Right hindlimb (tissue), 1 donor: ENCODE measurements at places on chromosomes 11 and 22.
A peak's percentile ranks its signal among the peaks of the same experiment; 100 is the strongest.

DNA sequence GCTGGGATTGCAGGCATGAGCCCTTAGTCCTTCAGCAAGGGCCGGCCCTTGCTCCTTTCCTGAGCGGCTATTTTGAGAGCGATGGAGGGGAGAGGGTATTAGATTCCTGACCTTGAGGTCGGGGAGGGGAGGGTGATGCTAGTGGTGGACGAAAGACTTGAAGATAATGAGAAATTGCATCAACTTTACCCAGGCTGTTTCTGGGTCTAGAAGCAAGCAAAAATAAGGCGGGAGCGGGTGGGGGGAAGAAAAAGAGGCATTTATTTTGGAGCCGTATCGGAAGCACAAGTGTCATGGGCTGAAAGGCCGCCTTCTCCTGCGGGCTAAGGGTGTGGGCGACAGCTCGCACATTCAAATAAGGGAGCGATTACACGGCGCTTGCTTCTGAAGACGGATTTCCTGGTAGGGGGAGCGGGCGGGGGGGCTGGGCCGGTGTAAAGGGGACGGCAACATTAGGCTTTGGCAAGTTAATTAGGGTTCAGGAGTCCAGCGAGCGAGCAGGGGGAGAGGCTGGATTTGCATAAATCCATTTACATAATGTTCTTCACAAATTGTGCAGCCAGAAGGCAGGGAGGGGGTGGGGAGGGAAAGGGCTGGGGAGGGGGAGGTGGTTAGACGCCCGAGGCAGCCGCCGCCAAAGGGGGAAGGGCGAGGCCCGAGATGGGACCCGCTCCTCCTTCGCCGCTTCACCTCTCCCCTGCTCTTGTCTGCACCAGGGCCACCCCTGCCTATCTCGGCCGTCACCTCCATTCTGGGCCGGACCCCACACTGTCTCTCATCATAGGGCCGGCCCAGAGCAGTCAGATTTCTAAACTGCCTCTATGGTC is 245.9 kb downstream of the MIAT start:
- DNase-seq, result no peak

- DNase-seq, result no peak
Measured at GRCh38 chr22:31160328-31160978, 471 bp downstream of the RNF185 start.

GRCh38 chr22:48920776-48921241 is 906.9 kb downstream of the BRD1 start:
- no peak for DNase-seq

DNA sequence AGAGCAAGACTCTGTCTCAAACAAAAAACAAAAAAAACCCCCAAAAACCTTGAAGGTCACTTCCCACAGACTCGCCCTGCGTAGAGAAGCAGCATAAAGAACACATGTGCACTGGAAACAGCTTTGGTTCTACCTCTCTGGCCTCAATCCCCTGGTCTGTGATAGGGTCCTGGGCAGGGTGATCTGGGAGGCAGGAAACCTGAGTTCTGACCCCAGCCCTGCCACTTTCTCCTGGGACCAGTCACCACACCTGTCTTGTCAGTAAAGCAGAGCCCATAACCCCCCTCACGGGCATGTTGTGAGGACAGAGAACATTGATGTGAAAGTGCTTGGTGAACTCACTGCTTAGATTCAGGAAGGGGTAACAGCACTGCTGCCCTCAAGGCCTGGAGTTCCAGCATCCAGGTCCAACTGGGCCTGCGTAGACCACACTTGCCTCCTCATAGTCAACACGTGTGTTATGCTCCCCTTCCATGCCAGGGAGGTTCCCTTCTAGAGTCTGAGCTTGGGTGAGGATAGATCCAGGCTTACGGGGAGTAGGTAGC is 11.4 kb downstream of the UCP2 start:
- DNase-seq, result no peak

GRCh38 chr11:2766166-2766565 is 66.4 kb upstream of the KCNQ1OT1 start:
- no peak for DNase-seq

DNA sequence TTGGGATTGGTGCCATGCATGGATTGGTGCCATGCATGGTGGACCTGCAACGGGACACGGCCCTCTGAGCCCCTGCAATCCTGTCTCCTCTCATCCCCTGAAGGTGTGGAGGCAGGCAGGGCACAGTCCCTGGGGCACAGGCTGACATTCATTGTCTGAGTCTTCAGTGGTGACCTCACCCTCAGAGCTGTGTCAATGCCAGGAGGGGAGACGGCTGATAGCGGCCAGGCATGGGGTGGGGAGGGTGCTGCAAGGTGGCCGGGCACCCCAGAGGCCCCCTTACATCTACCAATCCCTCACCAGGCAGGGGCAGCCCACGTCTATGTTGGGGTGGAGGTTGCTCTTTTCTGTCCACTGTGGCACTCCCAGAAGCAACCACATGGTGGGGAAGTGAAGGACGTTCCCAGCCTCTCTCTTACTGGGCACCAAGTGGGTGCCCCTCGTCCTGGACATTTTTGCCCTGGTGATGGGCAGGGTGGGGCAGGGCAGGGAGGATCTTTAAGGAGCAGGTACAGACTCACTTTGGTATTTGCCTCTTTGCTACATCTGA is 47.6 kb downstream of the NECTIN1 start:
- DNase-seq, result no peak

DNA sequence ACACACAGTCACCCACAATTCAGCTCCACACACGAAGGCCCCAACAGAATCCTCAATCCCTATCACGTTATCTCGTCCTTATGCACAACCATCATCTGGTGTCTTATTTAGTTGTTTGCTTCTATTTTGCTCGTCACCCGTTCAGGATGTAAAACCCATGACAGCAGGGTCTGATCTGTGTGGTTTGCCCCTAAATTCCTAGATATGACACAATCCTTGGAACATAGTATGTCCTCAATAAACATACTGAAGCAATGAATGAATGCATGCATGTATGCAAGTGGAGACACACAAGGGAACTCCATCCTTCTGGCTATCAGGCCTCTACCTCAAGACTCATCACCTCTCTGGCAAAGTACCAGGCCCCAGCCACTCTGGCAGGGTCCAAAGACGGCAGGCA is 20.2 kb downstream of the STARD10 start:
- DNase-seq, result no peak

- no peak for DNase-seq
Measured at GRCh38 chr11:59847626-59848025, 2.3 kb upstream of the CBLIF start.

DNA sequence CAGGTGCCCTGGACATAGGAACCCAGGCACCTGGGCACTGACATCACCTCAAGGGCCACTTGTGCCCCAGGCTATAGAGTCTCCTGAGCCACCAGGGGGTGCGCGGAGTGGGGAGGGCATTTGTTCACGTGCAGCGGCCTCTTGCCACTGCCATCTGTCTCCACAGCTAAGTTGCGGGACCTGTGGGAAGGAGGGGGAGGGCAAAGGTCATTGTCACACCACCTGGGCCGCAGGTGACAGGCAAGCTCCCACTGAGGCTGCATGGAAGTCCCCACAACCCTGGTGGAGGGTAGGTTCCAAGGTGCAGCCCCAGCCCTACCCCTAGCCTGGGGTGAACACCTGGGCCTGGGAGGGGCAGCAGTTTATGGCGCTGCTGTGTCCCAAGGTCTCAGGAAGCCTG is 79.5 kb downstream of the PIWIL3 start:
- no peak for DNase-seq

DNA sequence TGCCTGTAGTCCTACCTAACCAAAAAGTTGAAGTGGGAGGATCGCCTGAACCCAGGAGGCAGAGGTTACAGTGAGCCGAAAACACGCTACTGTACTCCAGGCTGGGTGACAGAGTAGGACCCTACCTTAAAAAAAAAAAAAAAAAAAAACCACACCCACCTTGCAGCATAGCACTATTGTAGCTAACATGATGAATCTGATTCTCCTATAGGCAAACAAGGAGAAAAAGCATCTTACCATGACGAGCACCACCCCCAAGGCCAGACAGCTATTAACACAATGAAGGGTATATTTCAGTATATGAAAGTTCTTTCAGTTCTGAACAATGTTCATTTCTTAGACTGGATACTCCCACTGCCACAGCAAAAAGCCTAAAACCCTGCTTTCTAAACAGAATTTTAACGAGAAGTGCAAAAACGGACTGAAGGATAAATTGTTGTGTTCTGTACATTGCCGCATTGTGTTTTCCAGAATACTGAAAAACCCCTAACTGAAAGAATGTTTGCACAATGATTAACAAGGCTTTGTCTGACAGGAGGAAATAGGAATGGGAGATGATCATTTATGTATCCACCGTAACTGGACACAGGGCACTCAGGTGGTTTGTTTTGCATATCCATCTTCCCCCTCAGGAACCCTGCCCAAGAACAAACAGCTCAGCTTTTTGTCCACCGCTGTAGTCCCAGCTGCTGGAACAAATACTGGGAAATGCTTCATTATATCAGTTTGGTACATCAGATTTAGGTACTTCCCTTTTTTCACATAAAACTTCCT is 8.9 kb downstream of the PISD start:
- DNase-seq, result no peak

DNA sequence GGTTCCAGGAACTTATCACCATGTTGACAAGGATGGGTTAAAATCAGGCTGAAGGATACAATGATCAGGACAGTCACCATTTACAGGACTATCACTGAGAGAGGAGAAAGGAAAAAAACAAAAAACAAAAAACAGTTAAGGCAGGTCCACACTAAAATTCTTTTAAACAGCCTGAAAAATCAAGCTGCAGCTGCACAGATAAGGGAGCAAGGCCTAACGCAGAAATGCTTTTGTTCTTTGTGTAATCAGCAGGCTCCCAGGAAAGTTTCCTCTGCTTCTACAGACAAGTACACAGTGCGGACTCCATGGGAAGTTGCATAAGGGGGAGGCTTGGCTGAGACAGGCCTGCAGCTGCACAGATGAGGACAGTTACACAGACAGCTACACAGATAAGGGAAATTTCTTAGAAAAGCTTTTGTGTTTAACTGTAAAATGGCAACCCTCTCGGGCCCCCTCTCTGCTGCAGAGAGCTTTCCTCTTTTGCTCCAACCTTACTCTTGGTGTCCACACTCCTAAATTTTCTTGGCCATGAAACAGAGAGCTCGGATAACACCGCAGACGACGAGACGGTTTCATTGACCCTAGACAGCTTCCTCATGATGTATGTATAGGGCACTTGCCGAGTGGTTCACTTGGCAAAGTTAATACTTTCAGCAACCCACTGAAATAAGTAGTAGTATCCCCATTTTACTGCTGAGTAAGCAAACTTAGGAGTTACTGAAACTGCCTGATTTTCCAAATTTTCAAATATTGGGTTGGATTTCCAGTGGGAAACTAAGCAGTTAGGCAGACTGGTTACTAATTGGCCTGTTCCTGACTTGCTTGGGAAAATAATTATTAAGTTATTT is 45.5 kb downstream of the PIWIL3 start:
- peak; percentile 77 for DNase-seq

DNA sequence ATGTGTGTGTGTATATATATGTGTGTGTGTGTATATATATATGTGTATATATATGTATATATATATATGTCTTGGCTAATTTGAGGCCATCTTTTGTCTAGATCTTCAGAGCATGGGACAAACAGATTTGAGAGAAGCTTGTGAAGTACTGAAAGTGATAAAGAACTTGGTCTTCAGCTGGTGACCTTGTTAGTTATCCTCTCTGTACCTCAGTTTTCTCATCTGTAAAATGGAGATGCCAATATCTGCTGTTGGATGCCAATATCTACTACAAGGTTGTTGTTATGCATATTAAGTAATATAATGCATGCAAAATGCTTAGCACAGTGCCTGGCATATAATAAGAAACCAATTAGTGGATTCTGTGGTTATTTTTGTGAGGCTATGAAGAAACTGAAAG is 2.5 kb upstream of the FEZ1 start:
- DNase-seq, result no peak

DNA sequence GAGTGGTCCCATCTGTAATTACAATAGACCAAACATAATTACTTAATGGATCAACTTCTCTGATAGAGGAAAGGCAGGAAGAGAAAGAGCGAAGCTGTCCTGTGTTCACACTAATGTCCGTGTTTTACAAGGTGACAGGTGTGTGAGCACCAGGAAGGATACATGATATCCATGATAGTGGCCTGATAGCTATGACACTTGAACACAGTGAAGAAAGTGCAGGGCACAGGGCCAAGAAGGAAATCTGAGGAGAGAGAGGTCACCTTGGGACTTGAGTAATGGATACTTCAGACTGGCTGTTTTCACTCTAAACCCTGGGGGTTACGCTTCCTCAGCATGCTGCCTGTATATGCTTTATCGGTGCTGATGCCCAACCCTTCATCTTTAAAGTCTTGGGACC is 29.4 kb downstream of the TUB start:
- no peak for DNase-seq

DNA sequence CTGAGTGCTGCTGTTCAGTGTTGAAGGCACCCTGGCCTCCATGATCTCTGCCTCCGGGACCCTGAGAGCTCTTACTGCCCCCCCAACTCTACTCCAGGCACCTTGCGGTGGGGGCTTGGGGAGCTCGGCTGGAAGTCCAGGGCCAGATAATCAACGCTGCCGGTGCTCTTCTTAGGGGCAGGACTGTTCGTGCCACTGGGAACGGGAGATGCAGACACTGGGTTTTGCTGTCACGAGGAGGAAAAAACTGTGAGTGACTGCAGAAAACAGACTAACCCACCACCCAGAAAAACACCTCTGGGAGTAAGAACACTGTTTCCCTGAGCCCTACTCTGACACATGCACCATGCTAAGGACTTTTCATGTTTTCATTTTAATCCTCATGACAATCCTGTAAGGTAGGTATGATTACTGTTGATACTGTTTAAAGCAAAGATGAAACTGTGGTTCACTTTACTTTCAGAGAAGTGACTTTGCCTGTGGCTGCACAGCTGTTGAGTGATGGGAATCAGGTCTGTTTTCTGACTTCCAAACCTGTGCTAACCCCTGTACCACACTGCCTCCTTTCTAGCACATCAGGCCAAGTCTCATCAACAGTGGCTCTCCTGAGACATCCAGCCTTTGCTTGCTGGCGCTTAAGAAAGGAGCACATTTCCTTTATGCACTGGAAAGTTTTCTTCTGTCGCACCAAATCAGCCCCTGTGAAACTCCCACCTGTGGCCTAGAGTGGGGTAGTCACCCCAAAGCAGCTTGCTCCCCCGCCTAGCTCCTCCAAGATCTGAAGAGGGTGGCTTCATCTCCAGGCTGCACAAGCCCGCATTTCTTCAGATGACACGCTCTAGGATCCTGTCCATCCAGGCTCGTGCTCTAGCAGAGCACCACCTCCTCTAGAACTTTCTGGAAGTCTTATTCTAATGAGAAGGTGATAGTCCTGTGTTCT is 31.8 kb downstream of the USP35 start:
- DNase-seq, result no peak

GRCh38 chr11:45872651-45873356 is 12.6 kb upstream of the MAPK8IP1 start:
- peak; percentile 59 for DNase-seq

DNA sequence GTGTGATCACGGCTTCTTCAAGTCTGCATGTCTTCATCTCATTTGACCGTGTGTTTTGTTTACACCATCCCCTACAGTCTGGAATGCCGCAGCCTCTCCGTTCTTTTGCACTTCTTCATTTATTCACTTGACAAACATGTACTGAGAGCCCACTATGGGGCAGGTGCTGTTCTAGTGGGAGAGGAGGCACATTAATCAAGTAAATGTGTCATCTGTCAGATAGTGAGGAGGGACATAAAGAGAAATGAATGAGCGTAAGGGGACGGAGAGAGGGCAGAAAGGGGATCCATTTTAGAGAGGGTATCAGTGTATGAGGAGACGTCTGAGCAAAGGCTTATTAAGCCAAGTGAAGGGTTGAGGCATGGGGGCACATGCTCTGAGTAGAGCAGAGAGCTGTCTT is 54.0 kb upstream of the CECR2 start:
- DNase-seq, result no peak

GRCh38 chr11:13917264-13917663 is 45.3 kb upstream of the SPON1 start:
- DNase-seq, result no peak

GRCh38 chr22:39432361-39432811 is 24.4 kb upstream of the MGAT3 start:
- no peak for DNase-seq
